ENCODE measurements at places on chromosomes 2 and 18.
A peak's percentile ranks its signal among the peaks of the same experiment; 100 is the strongest.

GRCh38 chr18:22507055-22507454 lies 89.3 kb upstream of the CTAGE1 start:
- no peak for DNase-seq

- DNase-seq: no peak
Measured at GRCh38 chr2:44668336-44668735, 273.2 kb upstream of the SIX3 start.

DNA sequence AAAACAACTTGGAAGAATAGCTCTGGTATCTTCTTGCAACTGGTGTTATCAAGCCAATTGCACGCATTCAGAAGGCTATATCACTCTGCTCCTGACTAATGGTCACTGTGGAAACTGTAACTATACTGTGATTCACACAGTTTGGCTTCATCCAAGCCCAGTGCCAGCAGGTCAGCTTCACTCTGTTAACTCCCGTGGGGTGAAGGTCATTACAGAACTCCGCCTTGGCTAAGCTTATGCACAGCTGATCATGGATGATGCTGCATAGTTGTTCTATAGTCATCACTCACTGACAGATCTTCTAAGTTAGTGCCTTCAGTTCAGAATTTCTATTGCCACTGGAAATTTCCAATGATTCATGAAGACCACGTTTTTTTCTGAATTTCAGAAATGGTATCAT lies 497.2 kb upstream of the NETO1 start:
- peak; percentile 57 for DNase-seq

DNA sequence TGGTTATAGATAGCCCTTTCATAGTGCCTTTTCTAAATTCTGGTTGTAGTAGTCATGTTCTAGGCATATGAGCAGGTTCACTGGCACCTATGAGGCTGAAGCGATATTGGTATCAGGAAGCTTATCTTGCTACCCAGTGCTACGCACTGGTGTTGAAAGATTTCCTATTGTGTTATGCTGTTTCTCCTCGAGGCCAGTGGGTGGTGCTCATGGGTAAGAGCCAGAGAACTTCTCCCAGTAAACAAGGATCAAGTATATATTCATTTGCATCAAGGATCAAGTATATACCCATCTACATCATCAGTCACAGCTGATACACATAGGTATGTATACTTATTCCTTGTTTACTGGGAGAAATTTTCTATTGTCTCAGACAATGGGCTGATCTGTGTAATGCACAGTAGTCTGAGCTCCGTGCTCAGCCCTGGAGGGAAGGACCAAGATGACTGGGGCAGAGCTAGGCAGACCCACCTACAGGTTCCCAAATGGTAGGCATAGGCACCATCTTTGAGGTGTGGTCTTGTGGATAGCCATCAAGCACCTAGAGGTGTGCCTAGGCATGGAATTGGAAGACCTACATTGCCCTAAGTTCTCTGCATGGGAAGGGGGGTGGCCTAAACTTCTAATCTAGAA lies 101.2 kb upstream of the GALNT13 start:
- no peak for DNase-seq

DNA sequence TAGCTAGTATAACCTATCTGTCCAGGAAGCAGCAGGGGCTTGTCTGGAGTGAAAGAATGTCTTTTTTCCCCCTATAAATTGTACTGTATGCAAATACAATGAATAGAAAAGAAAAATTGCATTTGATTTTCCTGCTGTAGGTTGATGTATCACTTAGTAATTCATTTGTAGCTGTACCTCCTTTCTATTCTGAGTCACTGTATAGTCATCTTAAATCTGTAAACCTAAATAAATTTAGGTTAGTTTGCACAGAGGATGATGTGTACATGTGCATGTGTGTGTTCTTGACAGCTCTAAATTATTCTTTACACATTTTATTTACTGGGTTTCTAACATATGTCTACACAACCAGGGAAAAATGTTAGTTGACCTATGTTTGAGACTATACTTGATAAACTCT lies 478.7 kb upstream of the CNTNAP5 start:
- no peak for DNase-seq

- DNase-seq: peak; percentile 15
Measured at GRCh38 chr2:217162533-217162932, 302.7 kb upstream of the TNP1 start.

DNA sequence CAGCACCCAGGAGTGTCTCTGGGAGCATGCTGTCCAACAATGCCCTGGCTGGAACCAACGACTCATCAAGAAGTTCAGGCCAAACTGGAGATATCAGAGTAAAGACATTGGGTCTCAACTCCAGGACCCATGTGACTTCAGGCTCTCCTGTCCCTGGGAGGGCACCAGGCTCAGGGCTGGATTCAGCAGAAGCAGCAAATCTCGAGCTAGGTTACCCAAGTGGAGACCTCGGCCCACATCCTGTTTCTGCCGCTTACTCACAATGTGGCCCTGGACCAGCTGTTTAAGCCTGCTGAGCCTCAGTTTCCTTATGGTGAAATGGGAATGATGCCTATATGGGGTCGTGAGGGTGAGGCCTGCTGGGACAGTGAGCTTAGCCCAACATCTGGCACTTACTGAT lies 9.3 kb upstream of the OTOF start:
- DNase-seq: no peak

GRCh38 chr2:189260361-189260814 lies 80.8 kb upstream of the COL5A2 start:
- DNase-seq: no peak

GRCh38 chr2:121696410-121696930 lies 40.2 kb downstream of the NIFK start:
- no peak for DNase-seq

DNA sequence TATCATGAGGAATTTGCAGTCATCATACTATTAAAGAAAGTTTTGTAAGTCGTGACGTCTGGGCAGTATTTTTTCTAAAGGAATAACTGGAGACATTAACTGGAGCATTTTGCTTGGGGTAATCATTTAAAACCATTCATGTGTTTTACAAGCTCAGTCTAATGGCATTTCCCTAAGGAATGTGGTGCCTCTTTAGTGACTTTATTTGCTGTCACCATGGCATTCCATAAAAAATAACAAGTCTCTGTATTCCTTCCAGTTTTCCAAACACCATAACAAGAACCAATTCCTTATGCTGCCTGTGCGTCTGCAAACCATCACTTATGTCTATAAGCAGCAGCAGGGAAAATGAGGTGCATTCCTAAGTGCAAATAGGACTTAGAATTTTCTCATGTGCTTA lies 82.8 kb downstream of the EPB41L3 start:
- DNase-seq: no peak

DNA sequence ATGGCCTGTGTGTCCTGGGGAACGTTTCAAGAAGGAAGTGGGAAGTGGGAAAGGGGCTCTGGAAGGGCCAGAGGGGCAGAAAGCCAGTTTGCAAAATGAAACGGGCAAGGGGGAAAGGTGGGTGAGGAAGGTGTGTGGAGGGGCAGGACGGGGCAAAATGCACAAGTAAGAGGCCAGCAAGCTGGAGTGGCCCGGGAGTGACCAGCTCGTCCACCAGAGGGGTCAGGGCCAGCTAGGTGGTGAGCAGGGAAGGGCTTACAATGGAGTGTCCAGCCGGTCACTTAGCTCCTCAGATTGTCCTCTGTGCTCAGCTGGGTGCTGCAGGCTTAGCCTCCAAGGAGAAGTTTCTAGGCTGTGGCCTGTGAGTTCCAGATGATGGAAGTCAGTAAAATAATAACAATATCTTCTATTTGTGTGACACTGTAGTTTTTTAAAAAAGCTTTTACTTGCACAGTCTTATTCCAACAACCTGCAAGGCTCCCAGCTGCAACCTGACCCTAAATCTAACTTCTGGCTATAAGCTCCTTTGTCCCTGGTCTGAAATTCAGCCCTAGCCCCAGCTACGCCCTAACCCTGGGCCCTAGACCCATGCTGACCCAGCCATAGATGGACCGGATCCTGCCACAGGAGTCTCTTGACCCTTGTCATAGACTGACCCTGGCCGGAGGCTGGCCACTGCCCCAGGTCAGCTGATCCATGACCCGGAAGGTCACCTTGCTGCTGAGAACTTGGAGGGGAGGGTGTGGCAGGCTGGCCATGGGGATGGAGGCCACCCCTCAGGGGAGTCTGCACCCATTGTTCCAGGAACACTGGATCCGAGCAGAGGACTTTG lies 29.2 kb downstream of the MYO7B start:
- no peak for DNase-seq

GRCh38 chr2:12642332-12642731 lies 74.4 kb upstream of the TRIB2 start:
- DNase-seq: no peak

DNA sequence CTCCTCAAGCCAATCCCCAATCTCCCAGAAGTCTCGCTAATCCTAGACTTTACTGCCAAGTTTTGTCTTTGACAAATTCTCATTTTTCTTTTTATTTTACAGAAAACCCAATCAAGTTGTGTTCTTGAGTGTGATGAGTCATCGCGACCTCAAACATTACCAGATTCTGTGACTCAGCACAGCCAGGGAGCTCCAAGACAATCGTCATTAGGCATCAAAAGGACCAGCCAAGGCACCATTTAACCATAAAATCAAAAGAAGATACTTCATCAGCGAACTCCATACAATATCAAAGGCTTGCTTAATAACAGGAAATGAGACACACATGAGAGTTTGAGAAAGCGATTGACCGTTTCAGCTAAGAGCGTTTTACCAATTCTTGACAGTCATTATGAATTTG lies 146.2 kb upstream of the AGAP1 start:
- DNase-seq: peak; percentile 58

- DNase-seq: no peak
Measured at GRCh38 chr2:101520246-101520645, 45.3 kb upstream of the RFX8 start.

DNA sequence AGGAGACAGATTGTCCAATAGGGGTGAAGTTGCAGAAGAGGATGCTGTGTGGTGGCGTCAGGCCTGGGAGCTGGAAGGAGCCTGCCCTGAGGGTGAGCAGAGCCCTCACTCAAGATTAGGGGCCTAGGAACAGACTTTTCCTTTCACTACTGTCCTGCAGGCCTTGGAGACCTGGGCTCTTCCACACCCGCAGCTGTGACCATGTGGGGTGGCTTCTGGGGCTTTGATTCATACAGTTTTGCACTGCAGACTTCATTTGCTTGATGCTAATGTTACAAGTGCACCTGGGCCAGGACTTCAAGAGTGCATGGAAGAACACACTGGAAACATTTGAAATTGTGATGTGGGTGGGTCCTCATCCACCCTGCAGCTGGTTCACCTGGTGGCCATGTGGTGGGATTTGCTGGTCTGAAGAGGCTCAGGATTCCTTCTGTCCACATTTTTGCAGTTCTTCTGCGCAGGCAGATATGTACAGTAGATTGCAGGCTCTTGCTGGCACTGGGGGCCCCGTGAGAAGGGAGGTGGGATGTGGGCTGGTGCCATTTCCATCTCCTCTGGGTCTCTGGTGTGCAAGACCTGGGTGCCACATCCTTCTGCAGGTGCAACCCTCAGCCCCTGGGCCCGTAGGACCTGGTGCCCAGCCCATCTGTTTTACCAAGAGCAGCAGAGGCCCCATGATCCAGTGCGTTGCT lies 9.9 kb downstream of the GLI2 start:
- DNase-seq: no peak

DNA sequence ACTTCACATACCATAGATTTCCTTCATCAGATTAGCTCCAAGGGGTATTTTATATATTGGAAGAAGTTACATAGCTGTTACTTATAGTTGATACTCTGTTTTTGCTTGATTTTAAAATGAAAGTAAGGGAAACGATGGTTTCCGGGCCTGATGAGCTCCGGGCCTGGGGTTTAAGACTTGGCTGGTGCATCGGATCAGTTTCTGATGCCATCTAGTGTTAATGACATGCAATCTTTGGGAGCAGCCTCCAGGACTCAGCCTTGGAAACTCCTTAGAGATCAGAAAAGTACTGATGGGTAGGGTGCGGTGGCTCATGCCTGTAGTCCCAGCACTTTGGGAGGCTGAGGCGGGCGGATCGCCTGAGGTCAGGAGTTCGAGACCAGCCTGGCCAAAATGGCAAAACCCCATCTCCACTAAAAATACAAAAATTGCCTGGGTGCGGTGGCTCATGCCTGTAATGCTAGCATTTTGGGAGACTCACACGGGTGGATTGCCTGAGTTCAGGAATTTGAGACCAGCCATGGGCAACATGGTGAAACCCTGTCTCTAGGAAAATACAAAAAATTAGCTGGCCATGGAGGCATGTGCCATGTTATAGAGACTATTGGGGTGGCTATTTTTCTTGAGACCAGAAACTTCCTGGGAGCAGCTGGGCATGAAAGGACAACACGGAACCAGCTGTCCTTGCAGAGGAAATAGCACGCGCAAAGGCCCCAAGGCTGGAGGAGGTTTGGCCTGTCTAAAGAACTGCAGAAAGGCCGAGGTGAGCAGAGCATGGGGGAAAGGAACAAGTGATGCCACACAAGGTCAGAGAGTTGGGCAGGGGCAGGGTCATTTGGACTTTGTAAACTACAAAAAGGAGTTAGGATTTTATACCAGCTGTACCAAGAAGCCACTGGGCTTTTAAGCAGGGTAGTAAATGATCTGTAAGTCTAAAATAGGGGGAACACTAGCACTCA lies 46.9 kb upstream of the CNOT11 start:
- peak; percentile 93 for DNase-seq
